Spleen (tissue), 13 donors: ENCODE measurements at places on chromosomes 11 and 22.
A peak's percentile ranks its signal among the peaks of the same experiment; 100 is the strongest.

- DNase-seq = no peak
These were observed 477 bp downstream of the ZBTB16 start for GRCh38 chr11:114059984-114060391.

DNA sequence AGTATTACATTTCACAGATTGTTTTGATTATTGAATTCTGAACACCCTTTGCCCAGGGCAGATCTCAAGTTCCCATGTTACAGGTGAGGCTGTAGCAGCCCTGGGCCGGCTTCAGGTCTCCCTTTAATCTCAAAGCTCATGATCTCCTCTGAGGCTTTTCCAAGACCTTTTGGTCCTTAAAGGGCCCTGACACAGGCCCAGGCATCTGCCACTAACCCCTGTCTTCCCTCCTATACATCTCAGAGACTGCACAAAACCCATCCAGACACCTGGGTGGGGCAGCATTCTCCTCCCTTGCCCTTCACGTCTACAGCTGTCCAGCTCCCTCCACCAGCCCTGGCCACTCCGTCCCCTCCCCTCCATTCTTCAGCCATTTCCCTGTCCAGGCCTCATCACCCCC is 37.8 kb downstream of the PDE2A start:
- no peak for DNase-seq

DNA sequence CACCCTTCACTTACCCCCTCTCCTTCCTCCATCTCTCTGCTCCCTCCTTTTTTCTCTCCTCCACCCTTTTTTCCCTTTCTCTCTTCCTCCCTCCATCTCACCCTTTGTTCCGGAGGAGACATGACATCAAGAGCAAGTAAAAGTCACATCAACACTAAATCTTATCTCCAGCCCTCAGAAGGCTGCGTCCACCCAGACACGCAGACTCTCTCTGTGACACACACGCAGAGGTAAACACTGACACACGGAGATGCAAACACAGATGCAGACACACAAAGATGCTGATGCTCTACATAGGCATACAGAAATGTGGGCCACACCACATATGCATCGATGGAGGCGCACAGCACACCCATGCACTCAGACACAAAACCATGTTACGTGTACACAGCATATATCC is 27.0 kb downstream of the NRXN2 start:
- no peak for DNase-seq

- no peak for DNase-seq
These were observed 6.5 kb downstream of the SF1 start for GRCh38 chr11:64771861-64772260.

DNA sequence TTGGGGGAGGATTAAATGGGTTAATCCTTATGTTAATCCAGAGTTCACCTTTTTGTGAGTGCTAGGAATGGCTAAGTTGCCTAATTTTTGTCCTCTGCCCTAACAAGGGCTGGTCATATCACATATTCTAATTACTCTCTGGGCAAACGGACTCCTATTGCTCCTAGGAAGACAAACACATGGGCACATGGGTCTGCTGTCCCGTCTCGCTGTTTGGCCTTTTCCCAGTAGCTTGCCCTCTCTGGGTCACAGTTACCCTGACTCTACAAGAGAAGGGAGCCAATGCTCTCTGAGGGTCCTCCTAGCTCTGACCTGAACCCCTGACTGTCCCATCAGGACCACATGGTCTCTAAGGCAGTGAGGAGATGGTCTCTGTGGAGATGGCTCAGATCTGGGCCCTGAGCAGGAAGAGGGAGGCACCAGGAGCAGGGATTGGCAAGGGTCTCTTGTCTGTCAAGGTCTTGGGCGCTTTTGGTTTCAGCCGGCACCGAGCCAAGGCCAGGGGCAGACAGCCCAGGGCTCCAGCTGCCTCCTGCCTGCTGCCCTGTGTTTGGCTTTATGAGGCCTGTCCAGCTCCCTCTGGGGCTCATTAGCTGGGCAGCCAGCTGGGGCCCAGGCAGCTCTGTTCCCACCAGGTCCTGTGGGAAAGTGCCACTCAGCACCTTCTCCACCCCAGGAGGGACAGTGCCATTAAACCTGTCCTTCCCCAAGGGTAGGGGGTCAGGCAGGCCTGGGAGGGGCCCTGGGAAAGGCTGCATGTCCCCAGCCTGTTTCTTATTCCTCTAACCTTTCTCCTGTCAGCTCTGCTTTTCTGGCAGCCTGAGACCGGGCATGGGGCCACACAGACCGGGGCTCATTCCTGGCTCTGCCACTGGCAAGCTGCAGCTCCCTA is 559.9 kb downstream of the MN1 start:
- DNase-seq = peak; percentile 83

DNA sequence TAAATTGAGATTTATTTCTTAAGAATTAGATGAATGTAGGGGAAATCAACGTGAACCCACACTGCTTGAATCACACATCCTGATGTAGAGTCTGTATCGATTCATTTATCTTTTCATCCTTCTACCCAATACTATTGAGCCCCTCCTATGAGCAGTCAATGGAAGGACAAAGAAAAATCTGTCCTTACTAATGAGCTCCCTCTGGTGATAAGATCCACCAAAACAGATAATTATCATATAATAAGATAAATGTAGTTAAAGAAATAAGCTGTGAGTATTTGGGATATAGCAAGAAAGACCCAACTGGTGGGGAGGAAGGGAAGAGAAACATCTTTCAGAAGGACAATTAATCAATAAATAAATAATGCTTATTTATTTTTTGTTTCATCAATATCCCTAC is 385.1 kb upstream of the CCDC90B start:
- no peak for DNase-seq

- DNase-seq = peak; percentile 57
These were observed 15.0 kb upstream of the APOA1 start for GRCh38 chr11:116852261-116853031.

- no peak for DNase-seq
These were observed 58.0 kb upstream of the CD82 start for GRCh38 chr11:44507491-44507890.

DNA sequence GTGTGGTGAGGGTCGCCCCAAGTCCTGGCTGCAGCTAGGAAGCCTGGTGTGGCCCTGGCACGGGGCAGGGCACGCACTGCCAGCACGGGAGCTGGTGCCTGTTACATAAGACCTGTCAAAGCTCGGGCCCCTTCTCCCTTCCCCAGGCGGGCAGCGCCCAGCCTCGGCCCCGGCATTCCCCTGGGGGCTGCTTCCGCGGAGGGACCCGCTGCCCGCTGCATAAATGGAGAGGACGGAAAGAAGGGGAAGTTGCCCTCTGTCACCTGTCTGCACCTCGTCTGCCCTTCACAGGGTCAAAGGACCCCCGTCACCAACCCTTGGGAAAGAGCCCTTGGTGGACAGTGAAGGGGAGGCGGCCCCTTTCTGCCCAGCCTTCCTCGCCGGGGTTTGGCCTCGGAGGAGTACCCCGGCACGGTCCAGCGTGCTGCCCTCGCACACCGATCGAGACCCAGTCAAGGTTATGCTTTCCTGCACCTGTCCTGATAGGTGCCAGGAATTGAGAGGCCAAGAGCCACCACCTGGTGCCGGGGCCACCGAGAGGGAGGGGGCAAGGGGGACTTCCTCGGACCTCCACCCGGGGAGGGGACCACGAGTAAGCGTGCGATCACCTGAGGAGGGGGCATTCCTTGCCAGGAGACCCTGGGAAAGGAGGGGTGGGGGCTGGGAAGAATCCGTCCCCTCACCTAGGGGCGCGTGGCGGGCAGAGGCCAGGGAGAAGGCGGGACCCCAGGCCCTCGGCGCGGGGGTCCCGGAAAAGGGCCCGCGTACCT is 16.8 kb upstream of the MFRP start:
- DNase-seq = peak; percentile 72

DNA sequence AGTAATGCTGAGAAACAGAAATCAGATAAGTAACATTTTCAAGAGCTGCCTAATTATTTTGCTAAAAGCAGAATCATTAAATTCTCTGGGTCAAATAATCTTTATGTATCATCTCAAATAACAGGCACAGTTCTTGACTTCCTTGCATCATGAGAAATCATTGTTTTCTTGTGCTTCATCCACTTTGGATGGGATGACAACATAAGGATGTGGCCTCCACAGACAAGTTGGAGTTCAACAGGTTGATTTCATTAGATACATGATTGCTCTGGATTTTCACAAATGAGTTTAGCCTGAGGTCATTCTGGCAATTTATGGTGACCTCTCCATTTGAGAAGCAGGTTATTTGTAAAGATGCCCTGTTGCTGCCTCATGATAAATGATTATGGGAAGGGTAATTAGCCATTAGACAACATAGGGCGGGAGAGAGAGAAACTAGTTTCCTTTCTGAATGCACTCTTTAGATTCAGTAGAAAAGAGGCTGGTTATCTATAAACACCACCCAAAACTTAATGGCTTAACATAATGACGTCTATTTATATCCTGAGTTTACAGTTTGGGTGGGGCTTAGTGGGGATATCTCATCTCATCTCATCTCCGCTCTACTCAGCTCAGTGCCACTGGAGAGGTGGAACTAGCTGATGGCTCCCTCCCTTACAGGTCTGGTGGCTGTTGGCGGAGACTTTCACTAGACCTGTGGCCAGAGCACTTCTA is 35.0 kb upstream of the ADORA2A start:
- no peak for DNase-seq

- no peak for DNase-seq
These were observed 167.6 kb downstream of the NXPE2 start for GRCh38 chr11:114845766-114846415.

DNA sequence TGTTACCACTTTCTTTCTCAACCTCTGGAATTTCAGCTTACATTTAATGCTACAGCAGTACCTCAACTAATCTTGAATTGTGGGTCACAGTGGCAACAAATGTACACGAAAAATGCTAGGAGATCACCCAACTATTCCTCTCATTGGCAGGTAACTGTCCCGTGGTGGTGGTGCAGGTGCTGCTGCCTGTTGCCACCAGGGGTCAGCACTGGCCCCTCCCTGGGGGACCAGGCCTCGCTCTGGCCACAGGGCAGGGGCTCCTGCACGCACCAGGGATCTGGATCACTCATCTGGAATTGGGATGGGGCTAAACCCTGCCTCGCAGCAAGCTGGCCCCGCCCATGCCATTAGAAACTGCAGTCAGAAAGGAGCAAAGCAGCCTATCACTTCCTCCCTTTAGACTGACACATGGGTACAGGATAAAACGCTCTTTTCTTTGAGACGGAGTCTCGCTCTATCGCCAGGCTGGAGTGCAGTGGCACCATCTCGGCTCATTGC is 6.9 kb upstream of the POLDIP3 start:
- peak; percentile 90 for DNase-seq

DNA sequence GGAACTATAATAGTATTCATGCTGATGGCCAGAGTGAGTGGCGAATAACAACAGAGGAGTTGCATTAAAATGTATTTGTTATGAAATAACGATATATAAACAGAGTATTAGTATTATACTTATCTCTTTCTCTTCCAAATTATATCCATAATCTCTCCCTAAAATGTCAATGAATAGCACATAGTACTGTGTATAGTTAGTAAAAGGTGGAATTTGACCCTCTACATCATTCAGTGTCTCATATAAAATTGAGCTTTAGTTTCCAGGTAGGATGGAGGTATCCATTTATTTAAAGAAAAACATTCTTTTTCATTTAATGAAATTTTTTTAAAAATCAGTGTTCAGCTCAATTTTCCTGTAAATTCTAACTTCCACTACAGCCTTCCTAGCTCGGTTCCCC is 34.4 kb upstream of the TECTA start:
- DNase-seq = no peak

DNA sequence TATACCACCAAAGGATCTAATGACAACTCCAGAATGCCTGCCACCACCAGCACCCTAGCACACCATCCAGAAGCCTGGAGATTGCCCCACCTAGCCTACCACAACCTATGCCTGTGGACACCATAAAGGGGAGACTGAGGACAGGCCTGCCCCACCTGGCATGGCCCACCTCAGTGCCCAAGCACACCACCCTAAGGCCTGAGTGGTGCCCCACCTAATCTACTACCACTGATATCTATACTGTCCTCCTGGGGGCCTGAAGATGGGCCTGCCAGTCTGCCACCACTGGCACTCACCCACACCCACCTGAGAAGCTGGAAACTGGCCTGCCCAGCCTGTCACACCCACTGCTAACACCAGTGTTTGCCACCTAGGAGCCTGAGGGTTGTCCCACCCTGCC is 31.8 kb downstream of the SAA4 start:
- no peak for DNase-seq

- DNase-seq = no peak
These were observed 763 bp upstream of the SOX10 start for GRCh38 chr22:37985050-37985585.

GRCh38 chr22:22558972-22559603 is at the start of gene PRAME:
PRAME (minus strand) TSS chr22:22559265; CDS start chr22:22556832, 2,433 bp downstream.
- peak; percentile 88 for DNase-seq

- no peak for DNase-seq
These were observed 194.7 kb downstream of the BRD1 start for GRCh38 chr22:49633010-49633324.

DNA sequence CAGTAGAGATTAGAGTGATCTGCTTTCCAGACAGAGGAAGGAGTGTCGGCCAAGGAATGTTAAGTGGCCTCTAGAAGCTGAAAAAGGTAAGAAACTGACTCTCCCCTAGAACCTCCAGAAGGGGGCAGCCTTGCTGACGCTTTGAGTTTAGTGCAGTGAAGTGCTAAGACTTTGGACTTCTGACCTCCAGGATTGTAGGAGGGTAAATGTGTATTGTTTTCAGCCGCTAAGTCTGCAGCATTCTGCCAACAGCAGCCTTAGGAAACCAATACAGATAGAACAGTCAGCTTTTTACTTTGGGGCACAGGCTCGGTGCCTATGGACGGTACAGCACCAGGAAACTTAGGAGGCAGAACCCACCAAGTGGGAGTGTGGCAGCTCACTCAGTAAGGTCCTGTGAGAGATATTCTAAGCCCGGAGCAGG is 3.6 kb upstream of the TBC1D22A start:
- DNase-seq = peak; percentile 72

GRCh38 chr11:15123849-15124248 is 9.1 kb downstream of the INSC start:
- no peak for DNase-seq

DNA sequence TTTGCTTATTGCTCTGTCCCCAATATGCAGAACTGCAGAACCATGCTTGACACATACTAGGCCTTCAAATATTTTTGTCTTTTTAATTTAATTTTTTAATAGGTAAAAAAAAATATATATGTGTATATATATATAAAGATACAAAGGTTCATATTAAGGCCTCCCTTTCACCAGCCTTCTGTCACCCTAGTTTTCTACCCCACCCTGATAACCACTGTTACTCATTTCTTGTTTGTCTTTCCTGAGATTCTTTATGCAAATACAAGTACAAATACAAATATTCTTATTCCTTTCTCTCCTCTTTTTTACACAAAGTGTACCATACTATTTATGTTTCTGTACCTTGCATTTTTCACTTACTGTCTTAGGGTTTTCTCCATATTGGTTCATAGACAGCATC is 43.0 kb downstream of the UVRAG start:
- no peak for DNase-seq

GRCh38 chr22:42942351-42942750 is 72.6 kb downstream of the PACSIN2 start:
- DNase-seq = no peak

GRCh38 chr22:39241794-39242594 is 2.8 kb downstream of the PDGFB start:
- no peak for DNase-seq

GRCh38 chr22:44575381-44576268 is 77.6 kb upstream of the RTL6 start:
- no peak for DNase-seq

- DNase-seq = no peak
These were observed 57.4 kb upstream of the ARHGAP42 start for GRCh38 chr11:100629671-100630070.
